ENCODE measurements at places on chromosomes 1 and 21.

DNA sequence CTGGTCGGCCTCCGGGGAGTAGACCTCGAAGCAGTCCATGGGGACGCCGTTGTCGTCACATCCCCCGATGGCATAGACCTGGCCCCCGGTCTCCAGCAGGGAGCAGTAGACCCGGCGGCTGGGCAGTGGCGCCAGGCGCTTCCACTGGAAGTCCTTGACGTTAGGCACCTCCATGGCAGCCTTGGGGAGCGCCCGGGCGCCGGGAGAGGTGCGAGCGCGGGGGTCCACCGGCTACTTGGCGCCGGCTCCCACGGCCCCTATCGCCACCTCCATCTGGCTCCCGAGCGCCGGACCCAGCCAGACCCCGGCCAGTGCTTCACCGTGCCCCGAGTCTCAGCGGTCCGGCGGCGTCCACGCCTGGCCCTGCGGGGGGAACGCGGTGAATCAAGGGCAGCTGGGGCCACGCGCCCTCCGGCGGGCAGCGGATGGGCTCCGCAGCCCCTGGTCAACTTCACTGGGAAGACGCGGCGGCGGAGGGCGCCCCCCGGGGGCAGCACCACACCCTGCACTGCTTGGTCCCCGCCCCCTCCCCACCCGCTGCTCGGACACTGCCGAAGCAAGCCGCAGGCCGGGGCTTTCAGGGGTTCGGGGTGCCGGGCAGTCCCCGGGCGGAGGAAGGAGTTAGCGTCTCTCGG is 13.2 kb downstream of the KLHDC8A start:
- no peak for DNase-seq

GRCh38 chr1:224196813-224197600 is 14.0 kb downstream of the DEGS1 start:
- DNase-seq: no peak

DNA sequence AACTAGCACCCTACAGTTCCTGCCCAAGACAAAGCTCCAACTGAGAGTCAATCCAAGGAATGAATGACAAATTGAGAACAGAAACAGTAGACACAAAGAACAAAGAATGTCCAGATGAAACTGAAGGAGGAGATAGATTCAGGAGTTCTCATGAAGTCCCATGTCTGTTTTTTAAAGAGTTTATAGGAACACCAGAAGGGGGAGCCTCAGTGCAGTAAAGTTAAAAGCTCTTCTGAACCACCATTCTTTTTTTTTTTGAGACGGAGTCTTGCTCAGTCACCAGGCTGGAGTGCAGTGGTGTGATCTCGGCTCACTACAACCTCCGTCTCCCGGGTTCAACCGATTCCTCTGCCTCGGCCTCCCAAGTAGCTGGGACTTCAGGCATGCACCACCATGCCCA is 323.6 kb downstream of the MRPL39 start:
- DNase-seq: peak; percentile 6

DNA sequence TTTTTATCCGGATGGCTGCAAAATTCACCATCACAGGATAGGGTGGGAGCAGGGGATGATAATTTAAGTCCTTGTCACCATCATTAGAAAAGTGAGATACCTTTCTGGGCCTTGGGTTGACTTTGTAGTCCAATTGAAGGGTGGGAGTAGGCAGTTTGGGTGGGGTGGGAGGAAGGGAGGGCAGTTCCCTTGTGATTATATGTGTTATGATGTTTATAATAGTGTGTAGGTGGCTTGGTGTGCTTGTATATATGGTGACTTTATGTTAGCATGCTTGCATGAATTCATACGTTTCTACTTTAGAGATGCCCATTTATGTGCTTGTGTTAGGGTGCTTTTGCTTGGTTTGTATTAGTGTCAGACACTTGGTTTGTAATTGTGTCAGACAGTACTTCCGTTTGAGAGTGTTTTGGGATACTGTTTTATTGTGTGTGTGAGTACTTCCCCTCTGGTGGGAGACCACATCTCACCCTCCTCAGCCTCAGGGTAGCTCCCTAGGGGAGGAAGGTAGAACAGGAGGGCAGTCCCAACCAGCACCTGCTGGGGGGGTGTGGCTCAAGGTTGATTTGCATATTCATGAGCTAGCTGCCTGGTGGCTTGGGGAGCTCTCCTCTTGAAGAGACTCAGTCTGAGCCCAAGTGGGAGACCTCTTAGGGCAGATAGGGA is 6.3 kb upstream of the POU3F1 start:
- no peak for DNase-seq

GRCh38 chr1:1421147-1421906 is at the start of gene ANKRD65:
Gene ANKRD65, minus strand, starts transcription at chr1:1421276. Its CDS starts 271 bp downstream, at chr1:1421005.
- DNase-seq: no peak

DNA sequence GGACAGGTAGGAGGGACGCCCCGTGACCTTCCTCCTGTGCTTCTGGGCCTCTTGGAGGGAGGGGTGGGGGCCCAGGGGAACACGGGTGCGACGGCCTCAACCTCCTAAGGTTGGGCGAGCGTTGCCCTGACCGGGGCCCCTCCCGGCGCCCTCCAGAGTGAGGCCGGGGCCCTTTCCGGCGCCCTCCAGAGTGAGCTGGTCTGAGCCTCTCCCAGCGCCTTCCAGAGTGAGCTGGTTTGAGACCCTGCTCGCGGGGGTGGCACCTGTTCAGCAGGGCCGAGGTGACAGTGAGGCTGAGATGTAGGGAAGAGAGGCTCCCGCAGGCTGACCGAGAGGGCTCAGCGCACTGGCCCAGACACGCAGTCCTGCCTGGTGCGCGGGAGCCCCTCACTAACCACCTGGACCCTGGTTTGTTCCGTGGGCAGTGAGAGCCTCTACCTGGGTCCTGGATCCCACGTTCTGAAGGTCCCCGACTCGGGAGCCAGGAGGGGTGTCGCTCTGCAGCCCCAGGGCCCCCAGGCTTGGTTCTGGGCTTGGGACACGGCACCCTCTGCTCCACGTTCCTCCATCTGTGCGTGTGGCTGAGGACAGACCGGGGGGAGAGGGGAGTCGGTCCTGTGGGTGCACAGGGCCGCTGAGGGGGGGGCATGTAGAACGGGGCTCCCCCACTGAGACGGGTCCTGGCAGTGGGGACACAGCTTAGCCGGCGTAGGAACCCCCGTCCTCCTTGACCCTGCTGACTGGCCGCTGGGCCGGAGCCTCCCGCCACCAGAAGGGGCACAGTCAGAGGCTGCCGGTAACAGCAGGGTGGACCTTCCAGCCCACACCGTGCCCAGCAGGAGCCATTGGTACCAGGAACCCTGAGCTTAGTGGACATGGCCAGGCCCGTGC is 1.4 kb downstream of the COL6A1 start:
- DNase-seq: no peak

DNA sequence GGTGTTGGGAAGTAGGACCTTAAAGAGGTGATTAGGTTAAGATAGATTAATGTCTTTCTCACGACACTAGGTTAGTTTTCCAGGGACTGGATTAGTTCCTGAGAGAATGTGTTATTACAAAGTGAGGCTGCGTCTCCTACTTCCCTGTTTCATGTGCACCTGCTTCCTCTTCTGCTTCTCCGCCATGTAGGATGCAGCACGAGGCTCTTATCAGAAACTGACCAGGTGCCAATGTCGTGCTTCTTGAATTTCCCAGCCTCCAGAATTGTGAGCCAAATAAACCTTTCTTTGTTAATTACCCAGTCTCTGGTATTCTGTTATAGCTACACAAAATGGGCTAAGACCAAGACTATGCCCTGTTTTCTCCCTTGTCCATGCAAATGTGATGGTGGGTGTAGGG is 152.2 kb upstream of the LMO4 start:
- no peak for DNase-seq

DNA sequence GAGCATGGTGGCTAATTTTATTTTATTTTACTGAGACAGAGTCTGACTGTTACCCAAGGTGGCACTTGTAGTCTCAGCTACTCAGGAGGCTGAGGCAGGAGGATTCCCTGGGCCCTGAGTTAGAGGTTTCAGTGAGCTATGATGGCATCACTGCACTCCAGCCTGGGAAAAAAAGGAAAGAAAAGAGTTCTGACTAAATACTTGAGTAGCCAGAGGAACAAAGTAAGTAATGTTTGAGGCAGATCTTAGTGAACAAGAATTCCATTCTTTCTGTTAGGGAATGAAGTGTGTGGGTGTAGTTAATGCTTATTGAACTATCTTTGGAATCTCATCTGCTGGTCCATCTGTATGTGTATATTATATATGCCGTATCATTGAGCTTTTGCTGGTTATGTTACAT is 13.1 kb upstream of the EVI5 start:
- no peak for DNase-seq

GRCh38 chr1:35885961-35886558 is 3.1 kb downstream of the AGO1 start:
- DNase-seq: no peak

DNA sequence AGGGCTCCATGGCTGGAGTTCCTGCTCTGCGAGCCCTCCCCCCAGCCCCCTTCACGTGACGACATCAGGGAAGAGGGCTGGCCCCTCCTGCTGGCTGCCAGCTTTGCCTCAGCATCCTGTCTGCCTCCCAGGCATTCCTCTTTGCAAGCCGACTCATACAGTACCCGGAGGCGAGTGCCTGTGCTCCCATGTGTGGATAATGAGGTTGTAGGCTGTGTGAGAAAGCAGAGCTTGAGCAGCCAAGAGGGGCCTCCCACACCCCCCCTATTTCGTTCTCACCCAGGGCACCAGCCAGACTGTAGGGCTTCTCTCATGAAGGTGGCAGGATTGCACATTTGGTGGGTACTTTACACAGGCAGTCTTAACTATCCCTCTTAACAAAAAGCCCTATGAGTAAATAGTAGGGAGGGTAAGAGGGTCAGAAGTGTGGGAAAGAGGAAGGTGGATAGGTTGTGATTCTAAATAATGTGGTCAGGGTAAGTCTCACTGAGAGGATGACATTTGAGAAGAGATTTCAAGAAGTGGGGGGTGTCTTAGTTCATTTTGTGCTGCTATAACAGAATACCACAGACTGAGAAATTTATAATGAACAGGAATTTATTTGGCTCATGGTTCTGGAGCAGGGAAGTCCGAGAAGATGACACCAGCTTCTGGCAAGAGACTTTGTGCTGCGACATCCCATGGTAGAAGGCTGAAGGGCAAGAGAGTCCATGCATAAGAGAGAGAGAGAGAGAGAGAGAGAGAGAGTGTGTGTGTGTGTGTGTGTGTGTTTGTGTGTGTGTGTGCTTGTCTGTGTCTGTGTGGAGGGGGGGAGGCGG is 113.5 kb downstream of the OMA1 start:
- no peak for DNase-seq

GRCh38 chr1:171570295-171570694 is 51.7 kb upstream of the MYOCOS start:
- no peak for DNase-seq

DNA sequence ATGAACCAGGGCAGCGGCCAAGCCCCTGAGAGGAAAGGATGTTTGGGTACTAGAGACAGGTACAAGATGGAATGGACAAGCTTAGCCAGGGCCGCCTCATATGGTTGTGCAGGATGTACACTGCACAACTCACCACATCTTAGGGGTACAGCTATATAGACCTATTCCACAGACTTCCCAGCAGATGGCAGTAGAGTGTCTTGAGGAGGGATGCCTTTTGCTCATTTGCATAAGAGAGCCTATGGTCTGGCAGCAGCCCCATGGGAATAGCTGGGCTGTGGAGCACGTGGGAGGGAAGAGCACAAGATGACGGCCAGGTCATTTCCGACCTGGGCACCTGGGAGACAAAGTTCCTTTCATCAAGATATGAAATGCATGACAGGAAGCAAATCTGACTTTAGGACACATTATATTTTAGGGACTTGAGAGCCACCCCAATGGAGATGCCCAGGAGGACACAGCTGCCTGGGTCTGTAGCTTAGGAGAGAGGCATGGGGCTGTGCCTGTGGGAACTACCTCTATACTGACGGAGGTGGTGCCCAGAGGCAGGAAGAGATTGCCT is 215.5 kb downstream of the KCNJ6 start:
- peak; percentile 47 for DNase-seq

DNA sequence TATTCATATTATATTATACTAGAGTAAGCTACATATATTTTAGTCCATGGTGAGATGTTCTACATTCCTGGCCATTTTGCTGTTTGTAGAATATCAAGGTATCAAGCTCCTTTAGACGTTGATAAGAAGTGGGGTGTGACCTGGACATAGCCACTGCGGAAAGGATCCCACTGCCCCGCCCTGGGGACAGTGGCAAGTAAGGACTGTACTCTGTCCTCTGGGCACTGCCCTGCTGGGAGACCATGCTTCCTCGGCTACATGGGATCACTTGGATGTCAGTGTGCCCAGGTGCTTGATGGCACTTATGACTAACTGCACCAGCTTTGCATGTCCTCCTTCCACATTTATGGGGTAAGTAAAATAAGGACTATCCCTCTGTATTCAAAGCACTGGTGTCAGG is 46.3 kb upstream of the NTPCR start:
- DNase-seq: no peak

GRCh38 chr1:5597171-5597850 is 394.9 kb downstream of the NPHP4 start:
- no peak for DNase-seq

DNA sequence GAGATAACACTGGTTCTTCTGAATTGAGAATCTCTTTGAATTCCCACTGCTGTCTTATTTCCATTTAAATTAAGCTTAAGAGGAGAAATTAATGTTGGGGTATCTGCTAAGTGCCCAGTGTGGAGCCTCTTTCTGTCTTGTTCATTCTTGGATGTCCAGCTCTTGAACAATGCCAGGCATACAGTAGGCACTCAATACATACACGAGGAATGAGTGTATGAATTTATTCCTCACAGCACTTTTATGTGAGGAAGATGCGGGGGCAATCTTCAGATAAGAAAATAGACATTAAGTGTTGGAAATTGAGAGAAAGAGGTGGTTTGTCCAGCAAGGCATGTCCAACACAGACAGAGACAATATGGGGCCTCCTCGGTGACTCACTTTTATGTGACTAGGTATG is 11.8 kb upstream of the ATF3 start:
- no peak for DNase-seq

- DNase-seq: no peak
Observed at GRCh38 chr1:177741476-177741875, 228.4 kb downstream of the SEC16B start.

DNA sequence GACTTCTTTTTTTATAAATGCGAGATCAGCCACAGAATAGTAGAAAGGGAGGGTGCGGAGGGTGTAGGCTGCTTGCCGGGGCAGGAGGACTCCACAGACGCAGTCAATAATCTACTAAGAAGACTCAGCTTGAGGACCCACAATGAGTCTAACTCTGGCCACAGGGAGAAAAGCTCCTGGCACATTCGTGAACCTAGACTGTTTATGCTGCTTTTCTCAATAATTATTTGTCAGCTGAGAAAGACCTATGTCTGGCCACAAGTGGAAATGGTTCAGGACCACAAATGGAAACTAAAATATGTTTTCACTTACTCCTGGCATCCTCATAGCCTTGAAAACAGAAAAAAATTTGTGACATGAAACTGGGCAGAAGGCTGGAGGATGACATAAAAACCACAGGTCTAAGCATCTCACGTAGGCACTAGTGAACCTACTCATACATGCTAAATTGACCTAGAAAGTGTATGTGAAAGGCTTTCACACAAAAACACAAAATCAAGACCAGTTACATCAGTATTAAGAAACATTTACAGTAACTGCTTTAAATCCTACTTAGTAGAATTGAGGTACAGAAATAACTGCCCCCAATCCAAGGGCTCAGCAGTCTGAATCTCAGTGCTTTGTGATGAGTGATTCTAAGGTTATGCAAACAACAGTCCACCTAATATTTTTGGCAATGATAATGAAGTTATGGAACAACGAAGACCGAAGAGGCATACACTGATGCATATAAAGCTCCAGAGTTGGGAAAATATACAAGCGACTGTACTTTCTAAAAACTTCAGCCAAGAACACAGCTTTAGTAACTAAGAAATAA is 159.5 kb downstream of the SLC45A1 start:
- no peak for DNase-seq

GRCh38 chr1:185284533-185285276 is 32.3 kb downstream of the IVNS1ABP start:
- no peak for DNase-seq

Measured in AML-193 (cell line).